Endothelial cell (in vitro differentiated cells): ENCODE measurements at places on chromosomes 4 and X. TPM values are rescaled to one million over a fixed set of nuclear protein-coding genes. Genes with fewer than 3 reads are reported as not detected.

DNA sequence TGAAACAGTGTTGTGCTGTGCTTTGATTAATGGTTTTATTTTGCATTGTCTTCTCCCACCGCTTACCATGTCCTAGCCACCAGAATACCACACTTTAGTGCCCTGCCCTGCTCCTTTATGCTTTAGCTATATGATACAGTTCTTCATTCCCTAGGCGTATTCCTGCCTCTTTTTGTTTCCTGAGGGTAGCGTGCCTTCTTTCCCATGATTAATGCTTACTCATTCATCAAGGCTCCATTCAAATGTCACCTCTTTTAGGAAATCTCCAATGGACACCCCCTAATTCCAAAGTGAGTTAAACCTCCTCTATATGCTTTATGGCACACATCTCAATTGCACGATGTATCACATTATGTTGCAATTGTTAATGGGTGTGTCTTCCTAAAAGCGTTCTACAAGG is 46.3 kb downstream of the SPANXD start:
- no peak for DNase-seq

MBNL3 gene
- total RNA-seq = 10.4 TPM

DNA sequence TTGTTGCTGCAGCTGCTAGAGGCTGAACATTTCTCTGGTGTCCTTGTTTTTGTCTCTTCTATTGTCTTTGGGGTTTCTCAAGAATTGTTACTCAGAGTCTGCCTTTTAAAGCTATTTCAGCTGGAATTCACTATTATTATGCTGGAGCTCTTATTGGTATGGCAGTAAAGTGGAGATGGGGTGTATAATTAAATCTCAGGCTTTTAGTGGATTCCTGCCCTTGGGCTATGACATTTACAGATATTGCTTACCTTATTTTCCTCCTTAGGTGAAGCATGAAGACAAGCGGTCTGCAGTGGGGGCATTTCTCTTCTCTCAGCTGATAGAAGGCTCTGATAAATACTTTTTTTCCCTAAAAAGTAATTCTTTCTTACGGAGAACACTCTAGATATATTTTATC is 1656.6 kb upstream of the IGFBP7 start:
- no peak for DNase-seq

- DNase-seq = no peak
Observed at GRCh38 chr4:12507868-12508481, 976.2 kb downstream of the RAB28 start.
